ENCODE measurements at places on chromosomes 6 and 20.

DNA sequence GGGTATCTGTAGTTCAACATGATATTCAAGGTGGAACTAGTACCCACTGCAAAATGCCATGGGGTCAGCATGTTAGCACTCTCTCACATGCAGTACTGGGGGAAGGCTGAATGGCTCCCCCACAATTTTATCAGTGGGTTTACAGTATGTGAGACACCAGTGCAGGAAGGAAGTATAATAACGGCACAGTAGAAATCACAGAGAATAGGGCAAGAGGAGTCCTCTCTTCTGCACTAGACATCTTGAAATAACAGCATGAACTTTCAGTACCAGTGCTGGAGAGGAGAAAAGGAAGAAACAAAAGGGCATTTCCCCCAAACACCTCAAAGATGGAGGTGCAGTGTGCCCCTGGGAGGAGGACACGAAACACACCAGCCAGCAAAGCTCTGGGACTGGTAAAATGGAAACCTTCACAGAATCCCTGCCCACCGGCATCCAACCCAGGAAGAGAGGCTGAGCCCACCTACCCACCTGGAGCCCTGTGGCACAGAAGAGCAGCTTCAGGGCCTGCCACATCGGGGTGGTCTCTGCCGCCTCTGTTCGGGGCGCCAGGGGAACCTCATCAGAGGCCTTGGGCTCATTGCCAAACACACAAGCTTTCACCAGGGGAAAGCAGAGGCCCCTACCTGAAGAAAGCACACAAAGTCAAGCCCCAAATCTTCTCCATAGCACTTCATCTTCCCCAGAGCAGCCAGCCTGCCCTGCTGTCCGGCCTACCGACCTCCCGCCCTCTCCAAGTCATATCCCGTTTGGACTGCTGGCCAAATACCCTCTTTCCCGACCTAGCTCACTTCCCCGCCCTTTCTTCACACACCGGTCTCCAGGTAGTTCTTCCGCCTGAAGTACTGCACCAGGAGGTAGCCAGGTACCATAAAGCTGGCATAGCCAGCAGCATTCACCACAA lies 1.2 kb downstream of the SLC35B2 start:
- DNase-seq, result no peak

DNA sequence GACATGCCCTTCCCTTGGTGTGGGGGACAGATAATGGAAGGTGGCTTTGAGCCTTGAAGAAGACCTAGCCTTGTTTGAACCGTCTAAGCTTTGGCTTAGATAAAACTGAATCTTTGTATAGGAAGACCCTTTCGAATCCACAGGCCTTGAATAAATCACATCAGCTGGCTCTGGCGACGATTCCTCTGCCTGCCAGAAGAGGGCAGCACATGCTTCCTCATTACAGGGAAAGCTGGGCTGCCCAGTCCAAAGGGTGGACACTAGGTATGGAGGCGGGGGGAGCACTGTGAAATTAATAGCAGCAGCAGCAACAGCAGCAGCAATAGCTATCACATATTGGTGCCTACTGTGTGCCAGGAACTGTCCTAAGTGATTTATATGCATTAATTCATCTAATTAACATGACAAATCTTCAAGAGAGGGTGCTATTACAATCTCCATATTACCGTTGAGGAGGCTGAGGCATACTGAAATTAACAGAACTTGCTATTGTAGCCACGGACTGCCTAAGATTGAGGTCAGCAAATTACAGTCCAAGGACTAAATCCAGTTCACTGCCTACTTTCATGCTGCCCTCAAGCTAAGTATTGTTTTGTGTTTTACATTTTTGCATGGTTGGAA lies 85.1 kb downstream of the CLIC5 start:
- DNase-seq, result peak; percentile 75

DNA sequence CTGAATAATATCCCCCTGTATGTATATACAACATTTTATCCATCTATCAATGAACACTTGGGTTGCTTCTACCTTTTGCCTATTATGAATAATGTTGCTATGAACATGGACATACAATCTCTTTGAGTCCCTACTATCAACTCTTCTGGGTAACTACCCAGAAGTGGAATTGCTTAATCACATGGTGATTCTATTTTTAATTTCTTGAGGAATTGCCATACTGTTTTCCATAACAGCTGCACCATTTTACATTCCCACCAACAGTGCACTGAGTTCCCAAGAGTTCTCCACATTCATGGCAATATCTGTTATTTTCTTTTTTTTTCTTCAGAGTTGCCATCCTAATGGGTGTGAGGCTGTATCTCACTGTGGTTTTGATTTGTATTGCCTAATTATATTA lies 88.3 kb downstream of the ZHX3 start:
- DNase-seq, result no peak

GRCh38 chr20:33551778-33552177 lies 61.9 kb downstream of the CBFA2T2 start:
- DNase-seq, result no peak

GRCh38 chr20:33299111-33299603 lies 16.1 kb downstream of the BPIFB1 start:
- peak; percentile 75 for DNase-seq

DNA sequence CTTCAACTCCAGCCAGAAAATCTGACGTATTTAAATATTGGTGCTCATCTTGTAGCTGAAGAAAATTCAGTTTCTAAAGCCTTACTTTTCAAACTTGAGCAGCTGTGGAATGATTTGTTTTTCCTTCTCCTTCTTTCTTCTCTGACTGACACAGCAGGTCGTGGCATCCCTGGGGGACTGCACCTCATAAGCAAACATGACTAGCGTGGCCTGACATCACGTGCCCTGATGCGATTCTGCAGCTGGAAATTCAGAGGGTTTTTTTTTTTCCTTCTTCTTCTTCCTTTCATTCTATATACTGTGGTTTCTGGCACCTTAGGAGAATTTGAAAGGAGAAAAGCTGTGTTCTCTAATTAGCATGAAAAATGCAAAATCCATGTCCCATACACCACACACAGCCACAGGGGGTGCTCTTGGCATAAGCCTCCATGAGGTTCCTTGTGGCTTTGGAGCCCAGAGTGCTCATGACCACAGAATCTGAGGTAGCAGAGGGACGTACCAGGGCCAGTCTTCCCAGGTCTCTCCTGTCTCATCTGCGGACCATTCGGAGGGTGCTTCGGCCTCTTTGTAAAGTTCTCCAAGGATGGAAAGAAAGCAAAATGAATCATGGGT lies 258.5 kb upstream of the CDH4 start:
- DNase-seq, result no peak

DNA sequence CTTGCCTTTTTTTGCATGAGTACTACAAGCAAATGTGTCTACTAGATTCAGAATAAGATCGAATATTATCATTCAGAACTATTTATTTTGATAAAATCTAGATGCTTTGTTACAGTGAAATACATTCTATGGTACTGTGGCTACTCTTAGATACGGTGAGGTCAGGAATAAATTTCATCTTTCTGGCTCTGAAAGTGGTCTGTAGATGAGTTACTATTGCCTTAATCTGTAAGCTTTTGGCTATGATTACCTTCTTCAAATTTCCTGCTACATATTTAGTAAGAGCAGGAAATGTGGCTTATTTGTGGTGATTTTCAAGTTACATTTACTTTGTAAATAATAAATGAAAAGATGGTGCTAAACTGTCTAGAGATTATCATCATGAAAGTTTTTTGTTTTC lies 50.0 kb downstream of the SCAF8 start:
- no peak for DNase-seq

DNA sequence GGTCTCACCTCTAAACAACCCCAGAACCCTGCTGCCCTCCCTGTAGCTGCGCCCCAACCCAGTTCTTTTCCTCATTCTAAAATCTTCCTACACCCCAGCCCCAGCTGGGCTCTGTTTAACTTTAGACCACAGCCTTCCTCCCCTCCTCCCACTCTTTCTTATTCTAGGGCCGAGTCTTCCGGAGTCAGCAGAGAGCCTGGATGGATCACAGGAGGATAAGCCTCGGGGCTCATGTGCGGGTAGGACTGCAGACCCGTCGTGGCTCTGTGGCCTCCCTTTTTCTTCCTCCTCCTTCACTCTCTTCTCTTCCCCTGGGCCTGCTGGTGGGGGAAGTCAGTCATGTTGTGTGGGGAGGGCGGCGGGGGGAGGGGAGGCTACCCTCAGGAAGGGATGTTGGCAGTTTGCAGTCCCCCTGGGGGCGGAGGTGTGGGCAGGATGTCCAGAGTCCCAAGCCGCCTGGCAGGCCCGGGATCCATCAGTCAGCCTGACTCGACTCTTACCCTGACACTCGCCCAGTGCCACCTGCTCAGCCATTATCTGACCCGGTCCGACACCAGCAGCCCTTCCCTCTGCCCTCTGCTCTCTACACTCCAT lies 8.1 kb downstream of the CAPN11 start:
- DNase-seq, result peak; percentile 21

DNA sequence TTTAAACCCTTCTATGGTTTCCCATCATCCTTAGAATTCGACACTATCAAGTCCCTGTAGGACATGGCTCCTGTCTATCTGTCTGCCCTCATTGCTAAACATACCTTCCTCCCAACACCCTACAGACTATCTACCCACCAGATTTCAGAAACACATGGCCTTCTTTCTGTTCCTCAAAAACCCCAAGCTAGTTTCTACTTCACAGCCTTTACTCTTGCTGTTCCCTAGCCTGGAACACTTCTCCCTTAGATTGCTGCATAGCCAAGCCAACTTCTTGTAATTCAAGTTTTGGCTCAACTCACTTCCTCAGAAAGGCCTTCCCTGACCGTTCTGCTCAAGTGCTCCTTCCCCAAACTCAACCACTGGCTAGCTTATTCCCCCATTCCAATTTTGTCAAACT lies 156.2 kb downstream of the BTBD9 start:
- DNase-seq, result no peak

DNA sequence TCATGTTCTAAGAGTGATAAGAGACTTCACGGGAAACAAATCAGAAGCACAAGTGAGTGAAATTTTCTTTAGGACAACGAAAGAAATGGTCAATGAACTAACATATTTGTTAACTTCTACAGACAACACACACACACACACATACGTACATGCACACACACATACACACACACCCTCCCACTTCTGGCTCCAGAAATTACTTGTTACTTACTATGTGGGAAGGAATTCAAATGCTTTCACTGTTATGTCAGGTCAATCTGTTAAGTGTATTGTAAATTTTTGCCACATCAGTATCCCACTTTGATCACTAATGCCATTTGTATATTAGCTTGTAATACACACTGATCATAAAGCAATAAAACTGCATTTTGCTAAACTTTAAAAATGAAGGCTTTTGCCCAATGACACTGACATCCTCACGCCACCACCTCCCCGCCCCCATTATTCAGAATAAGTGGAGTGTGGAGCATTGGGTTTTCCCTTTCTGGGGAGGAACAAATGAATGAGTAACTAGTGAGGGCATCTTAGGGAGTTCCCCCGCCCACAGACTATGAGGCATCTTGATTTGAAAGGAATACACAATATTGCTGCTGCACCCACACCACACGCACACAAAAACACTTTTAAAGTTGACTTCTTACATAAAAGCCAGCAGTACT lies 76.2 kb downstream of the ATXN1 start:
- DNase-seq, result no peak

DNA sequence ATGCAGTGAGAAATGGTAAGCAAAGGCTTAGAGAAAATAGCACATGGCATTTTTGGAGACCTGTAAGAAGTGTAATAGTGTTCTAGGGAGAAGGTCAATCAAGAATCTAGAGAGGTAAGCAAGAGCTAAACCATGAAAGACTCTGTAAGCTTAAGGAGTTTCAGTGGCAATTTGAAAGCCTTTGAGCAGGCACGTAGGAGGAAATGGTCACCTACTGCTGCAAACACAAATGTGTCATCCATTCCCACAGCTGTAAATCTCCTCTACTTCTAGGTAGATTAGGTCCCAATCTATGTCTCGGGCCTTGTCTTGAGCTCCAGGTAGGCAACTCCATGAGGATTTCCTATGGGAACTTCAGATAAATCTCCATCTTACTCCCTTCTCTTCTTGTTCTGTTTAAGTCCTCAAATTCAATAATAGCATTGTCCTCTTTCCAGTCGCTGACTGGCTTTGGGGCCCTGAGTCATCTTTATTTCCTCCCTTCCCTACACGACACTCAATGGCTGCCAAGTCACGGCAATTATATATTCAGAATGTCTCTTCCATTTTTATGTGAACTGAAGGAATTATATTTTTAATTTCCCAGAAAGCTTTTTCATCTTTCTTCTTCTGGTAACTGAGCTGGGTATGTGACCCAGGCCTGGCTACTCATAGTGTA lies 24.2 kb upstream of the PAQR8 start:
- DNase-seq, result no peak

GRCh38 chr20:9981829-9982228 lies 53.0 kb upstream of the ANKEF1 start:
- DNase-seq, result no peak

GRCh38 chr6:52077180-52077884 lies 10.1 kb downstream of the PKHD1 start:
- no peak for DNase-seq

DNA sequence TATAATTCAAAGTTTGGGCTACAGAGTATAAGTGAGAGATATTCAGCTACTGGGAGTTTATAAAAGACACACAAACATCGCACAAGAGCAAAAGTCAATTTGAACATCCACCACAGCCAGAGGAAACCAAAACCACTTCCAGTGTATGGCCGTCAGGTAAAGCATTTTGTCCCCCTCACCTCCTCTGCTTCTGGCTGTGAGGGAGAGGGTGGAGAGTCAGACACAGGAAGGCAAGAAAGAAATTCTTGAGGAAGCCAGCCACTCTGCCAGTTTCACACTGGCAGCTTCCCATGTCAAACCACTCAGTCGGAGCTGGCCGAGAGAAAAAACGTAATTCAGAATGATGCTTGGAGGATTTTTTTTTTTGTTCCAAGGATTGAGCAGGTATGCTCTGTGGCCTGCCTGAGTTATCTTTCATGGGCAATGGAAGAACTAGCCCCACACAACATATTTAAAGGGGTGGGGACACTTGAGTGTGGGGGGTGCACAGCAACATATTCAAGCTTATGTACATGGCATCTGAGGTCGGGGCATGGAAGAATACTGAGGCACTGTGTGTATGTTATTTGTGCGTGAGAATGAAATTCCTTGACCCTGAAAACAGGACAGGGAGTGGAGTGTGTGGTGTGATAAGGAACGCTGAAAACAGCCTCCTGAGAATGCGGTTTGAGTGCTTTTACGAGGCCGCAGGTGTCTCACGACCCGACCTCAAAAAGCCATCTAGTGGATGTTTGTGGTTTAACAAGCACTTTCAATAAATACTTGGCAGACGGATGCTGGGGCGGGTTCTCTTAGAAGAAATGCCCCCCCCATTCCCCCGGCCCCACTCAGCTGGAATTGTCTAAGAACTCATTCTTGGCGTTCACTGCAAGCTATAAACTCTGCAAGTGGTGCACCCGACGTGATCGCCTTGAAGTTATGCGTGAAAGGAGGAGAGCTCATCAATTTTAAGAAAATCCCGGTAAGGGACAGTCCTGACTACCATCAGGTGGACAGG lies 27.5 kb upstream of the ZBTB22 start:
- DNase-seq, result peak; percentile 47
